ENCODE measurements at places on chromosomes 2 and 18. TPM values are rescaled to one million over a fixed set of nuclear protein-coding genes. Genes with fewer than 3 reads are reported as not detected.

GRCh38 chr2:199455545-199456382, 2.0 kb downstream of the SATB2 start:
- DNase-seq, result peak; percentile 48

DNA sequence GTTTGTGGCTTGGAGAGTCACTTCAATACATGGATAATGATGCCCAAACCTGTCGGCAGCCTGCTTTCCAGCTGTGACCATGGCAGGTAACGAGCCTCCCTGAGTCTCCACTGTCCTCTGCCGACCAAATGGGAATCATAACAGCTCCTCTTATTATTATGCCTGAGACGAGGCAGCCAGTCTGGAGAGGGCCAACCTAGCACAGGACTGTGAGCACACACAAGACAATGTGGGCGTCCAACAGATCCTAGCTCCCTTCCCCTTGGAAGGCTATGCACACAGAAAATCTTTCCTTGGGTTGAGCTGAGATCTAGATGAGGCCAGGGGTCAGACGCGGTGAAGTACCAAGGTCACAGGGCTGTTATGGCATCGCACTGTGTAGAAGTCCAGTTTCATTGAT, 890 bp upstream of the SLC4A3 start:
- DNase-seq, result no peak

DNA sequence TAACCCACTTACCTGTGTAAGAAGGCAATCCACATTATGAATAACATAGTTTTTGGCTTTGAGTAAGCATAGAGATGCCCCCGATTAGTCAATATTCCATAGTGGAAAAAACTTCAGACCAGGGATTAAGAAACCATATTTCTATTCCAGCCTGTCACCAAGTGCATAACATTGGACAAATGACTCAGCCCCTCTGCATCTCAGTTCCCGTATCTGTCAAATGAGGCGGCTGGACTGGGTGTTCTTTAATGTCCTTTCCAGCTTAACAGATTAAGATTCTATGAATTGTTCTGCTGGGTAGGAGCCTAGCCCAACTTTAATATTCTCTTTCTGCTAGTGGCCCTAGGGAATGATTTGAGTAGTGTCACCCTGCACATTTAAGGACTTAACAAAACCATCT, 11.8 kb upstream of the FTCDNL1 start:
- DNase-seq, result no peak

DNA sequence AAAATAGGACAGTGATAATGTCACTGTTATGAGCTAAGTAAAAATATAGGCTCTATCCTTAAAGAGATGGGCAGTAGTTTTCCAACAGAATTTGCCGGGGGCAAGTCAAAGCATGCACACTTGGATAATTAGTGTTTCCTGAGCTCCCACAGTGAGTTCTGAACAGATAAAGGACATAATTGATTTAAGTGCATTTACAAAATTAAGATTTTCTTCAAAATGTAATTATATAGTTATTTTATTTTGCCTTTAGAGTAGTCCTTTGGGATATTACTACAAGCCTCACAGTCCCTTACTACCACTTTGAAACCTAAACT, 107.6 kb downstream of the RAPGEF4 start:
- DNase-seq, result no peak

- DNase-seq, result peak; percentile 28
These were observed 324.1 kb downstream of the CCDC178 start for GRCh38 chr18:33116376-33116775.

DNA sequence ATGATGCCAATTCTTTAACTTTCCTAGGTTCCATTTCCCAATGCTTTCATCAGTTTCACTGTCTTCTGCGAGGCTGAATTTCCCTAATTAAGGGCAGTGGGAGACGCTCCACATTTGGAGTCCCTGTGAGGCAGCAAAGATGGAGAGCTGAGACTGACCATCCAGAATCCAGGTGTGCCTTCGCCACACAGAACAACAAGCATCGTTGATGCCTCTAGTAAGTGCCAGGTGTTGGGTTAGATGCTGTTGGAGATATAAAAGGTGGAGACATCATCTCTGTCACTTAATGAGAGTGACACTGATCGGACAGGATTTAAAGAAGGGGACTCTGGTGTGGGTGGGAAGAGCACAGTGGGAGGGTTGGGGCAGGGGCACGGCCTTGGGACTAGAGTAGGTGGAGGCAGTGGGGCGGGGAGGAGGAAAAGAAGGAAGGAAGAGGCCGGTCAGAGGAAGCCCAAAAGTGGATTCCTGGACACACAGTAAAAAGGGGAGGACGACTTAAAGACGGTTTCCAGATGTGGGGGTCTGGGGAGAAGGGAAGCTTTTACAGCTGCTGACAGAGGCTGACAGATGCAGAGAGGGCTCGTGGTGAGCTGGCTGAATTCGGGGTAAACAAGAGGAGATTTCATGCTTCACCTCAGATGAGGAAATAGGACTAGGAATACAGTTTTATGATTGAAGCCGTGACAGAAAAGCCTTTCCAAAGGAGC, 113.0 kb downstream of the BCL2 start:
- peak; percentile 74 for DNase-seq

- DNase-seq, result no peak
These were observed 260.4 kb downstream of the METTL4 start for GRCh38 chr18:2310886-2311285.

DNA sequence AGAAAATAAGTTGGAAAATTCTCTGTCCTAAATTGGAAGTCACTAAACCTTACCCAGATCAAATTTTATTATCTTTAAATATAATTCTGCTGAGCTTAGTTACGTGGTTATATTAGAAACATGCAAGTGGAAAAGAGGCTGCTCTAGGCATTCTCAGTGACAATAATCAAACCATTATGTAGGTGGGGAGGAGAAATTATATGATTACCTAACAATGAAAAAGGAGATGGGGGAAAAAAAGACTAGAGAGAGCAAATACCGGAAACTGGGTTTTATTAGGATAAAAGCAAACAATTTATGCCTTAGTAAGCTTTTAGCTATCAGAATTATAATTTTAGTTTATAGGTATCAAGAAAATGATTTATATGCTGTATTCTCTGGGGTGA, 53.2 kb downstream of the PHLPP1 start:
- no peak for DNase-seq

GRCh38 chr18:45686891-45687611, 36.9 kb upstream of the SLC14A1 start:
- peak; percentile 71 for DNase-seq

DNA sequence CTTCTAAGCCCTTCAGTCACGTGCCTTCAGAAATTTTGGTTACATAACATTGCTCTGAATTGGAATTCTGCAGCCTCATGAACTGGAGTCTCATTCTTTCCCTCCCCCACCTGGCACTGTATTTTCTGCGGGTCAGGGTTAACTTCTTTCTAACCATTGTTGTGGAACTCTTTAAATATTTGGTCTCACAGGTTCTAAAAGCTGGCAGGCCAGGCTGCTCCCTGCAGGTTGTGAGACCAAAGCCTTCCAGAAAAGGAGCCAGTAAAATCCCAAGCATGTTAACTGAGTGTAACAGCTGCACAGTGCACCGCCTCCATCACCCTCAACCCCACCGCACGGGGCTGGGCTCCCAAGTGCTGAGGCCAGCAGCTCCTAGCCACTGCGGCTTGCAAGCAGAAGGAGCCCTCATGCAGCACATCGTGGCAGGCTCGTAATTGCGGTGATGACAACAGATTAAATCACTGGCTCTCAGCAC, 174.1 kb upstream of the ALPP start:
- peak; percentile 79 for DNase-seq

DNA sequence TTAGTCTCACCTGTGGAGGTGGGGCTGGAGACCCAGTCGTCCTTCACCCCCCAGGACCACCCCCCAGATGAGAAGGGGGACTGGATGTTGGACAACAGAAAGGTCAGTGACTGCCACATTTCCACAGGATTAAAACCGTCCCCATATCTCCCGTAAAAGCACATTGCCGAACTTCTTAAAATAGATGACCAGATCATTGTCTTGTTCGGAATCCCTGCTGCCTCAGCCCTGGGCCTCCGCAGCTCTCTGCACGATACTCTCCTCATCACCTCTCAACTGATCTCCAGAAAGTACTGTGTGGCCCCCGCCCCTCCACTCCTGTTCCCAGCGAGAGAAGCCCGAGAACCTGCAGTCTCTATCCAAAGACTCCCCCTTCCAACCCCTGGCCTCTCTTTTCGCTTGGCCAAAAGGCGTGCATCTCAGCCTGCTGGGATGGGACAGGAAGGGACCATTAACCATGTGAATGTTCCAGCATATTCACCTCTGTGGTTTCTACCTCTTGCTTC, 13.2 kb downstream of the LRRFIP1 start:
- DNase-seq, result no peak

GRCh38 chr2:64062840-64063239, 43.6 kb upstream of the VPS54 start:
- no peak for DNase-seq

GRCh38 chr2:237962432-237963084, 4.3 kb upstream of the UBE2F start:
- no peak for DNase-seq

NEUROD1 gene
- not detected for total RNA-seq

CTAGE1 gene
- total RNA-seq, result not detected

CAPN14 gene
- total RNA-seq, result 20.5 TPM

DNAH6 gene
- 0.51 TPM for total RNA-seq

Measured in tongue (tissue), 3 donors.